Hematopoietic multipotent progenitor cell (in vitro differentiated cells): ENCODE measurements at places on chromosomes 2 and 18.

- DNase-seq: no peak
Measured at GRCh38 chr2:40192864-40193669, 258.8 kb downstream of the SLC8A1 start.

- no peak for DNase-seq
Measured at GRCh38 chr2:143474586-143474985, 345.4 kb downstream of the ARHGAP15 start.

GRCh38 chr2:101114815-101115214, 36.4 kb downstream of the TBC1D8 start:
- DNase-seq: no peak

GRCh38 chr2:69279211-69279610, 107.8 kb downstream of the GFPT1 start:
- no peak for DNase-seq

- no peak for DNase-seq
Measured at GRCh38 chr2:213015387-213016165, 135.8 kb downstream of the IKZF2 start.

DNA sequence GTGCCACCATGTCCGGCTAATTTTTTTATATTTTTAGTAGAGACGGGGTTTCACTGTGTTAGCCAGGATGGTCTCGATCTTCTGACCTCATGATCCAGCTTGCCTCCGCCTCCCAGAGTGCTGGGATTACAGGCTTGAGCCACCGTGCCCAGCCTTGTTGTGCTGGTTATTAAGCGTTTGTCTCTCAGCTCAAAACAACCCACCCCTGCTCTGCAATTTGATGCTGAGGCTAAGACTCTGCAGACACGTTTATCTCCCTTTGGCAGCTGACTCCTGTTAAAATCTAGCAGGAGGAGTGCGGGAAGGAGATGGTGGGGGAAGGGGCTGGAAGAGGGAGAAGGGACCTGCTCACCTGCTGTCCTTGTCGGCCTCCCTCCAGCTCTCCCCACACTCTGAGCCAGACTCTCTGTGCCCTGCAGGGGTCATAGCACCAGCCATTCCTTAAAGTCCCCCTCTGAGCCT, 29.9 kb upstream of the IMPA2 start:
- DNase-seq: no peak

DNA sequence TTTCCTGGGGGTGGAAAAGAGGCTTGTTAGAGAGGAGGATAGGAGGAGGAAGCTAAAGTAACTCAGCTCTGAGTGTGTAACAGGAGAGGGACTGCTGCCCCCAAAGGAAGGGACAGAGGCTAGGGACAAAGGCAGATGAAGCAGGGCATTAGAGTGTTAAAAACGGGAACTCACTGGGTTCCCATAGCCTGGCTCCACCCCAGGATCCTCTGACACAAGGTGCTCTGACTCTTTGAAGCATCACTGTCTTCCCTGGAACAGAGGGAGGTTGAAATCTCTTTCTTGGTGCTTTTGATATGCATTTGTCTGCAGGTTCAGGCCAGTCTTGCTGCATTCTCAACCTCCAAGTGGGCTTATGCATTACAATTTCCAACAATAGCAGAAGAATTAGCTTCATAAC, 22.9 kb downstream of the IL36A start:
- no peak for DNase-seq
